Mesenteric fat pad (tissue), 1 donor: ENCODE measurements at places on chromosomes 5 and 9. TPM values are rescaled to one million over a fixed set of nuclear protein-coding genes. Genes with fewer than 3 reads are reported as not detected.

- DNase-seq = no peak
These were observed 138.2 kb downstream of the ADAMTS16 start for GRCh38 chr5:5278201-5278814.

UBE2QL1 gene
- total RNA-seq = 0.61 TPM

- DNase-seq = no peak
These were observed 142.3 kb upstream of the TLX3 start for GRCh38 chr5:171166766-171167165.

GRCh38 chr9:71690063-71690688 is 78.1 kb downstream of the CEMIP2 start:
- DNase-seq = no peak

KCNIP1 gene
- total RNA-seq = not detected

DNA sequence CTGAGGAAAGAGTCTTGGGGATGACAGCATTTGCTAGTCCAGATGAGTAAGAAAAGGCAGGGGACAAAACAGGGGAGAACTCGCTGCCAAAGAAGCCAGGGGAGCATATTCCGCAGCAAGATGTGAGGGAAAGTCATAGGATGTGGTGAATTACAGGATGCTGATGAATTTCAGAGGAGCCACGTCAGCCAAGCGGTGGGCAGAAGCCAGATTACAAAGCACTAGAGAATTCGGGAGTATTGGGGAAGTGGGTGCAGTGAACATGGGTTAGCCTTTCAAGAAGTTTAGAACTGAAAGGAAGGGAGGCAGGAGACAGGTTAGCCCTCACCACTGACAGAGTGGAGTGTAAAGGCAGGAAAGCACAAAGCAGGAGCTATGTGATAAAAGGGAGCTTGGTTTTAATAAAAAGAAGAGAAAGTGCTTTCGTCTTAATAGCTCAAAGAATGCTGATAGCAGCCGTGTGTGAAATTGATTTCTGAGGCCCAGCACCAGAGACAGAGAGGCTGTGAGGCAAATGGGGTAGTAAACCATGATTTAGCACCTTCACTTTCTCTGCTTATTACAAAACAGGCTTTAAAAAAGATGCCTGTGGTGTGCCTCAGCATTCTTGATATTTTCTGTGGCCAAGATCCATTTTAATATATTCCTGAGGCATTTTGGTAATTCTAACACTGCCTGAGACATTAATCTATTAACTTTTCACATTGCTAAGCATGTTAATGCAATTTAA is 16.9 kb downstream of the ADAMTSL1 start:
- no peak for DNase-seq

- DNase-seq = no peak
These were observed 484.8 kb downstream of the PSAT1 start for GRCh38 chr9:78781681-78782080.

DNA sequence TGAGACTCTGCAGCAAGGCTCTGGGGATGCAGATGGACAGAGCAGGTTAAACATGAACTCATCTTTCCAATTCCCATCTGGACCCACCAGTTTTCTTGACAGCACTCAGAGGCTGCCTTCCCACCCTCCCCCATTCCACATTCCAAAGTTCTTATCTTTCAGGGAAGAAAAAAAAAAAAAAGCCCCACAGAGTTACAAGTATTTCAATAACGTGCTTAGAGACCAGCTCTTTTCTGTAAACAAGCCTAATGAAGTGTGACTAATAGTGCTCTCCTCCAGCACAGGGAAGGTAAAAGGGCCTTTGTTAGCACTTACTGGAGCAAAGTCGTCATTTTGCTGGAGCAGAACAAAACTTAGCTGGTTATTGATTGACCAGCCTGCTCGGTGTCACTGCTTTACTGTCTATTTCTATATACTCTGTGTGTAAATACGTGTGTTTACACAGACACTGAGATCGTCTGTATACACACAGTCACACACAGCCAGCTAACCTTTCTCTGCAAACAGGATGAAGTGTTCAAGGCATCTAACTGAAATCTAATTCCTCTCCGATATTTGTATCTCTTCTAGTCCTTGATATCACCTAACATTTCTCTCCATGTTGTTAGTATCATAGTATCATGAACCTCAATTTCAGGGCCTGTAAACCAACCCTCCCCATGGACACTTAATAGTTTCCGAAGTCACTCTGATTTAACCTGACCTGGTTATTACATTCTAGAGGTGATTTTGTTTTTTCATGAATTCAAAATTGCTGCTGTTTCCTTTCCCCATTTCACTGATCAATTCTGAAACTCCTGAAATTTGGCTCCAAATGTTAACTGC is 84.9 kb downstream of the ZNF608 start:
- DNase-seq = no peak

BTNL8 gene
- 0.96 TPM for total RNA-seq

DNA sequence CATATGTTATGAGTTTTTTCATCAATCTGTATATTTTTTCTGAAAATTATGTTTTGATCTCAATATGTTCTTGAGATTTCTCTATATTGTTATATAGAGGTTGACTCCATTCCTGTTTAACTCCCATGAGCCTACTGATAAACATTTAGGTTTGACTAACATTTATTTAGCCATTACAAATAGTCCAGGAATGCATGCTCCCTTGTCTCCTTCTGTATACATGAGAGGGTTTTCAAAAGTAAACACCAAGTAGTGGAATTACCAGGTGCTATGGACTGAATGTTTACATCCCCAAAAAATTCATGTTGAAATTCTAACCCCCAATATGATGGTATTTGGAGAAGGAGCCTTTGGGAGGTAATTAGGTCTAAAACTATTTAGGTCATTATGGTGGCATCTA is 3.5 kb upstream of the OR5C1 start:
- no peak for DNase-seq

- DNase-seq = no peak
These were observed 38.4 kb downstream of the PTCH1 start for GRCh38 chr9:95478335-95478734.

DNA sequence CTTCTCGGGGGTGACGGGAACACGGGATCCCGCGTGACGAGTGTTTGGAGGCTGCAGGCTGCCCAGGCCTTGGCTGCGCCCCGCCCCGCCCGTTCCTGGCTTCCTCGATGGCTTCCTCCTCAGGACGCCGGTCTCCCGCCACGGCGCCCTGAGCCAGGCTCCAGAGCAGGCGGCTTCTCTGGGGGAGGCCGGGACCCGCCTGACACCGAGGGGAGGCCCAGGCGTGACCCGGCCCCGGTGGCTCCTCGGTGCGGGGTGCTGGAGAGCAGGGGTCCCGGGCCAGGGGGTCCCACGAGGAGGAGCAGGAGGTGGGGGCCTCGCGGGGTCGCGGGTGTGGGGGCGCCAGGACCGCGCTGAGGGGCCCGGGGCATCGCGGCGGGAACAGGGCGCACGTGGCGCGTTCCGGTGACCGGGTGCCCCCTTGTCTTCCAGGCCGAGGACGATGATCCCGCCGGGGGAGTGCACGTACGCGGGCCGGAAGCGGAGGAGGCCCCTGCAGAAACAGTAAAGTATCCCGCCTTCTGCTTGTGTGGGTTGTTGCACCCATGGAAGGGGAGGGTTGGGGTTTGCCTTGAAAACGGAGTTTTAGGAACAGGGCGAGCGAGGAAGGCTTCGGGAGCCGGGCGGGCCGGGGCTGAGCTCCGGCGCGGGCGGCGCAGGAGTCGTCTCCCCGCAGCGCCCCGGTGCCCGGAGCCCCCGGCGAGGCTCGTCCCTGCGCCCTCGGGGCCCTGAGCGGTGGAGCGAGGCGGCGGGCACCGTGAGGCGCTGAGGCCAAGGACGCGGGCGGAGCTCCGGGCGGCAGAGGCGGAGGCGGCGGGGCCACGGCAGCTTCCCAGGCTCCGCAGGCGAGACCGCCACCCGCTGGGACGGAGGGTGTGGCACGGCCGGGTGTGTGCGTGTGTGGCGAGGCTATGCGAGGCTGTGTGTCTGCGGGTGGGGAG is 22.2 kb downstream of the AHRR start:
- no peak for DNase-seq

DNA sequence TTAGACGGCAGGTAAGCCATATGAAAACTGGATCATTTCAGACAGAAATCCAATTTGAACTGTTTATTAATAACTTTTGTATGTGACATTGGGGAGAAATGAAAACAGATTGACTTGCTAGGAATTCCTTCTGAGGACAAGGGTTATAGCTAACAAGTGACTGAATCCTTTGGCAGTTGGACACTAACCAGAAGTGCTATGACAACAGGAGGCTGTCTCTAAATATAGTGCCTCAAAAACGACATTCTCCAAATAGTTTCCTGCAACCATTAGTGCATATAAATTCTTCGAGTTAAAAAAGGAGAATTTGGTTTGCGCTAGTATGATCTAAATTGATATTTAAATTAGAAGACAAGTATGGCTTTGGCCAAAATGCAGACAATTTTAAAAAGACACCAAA is 338.6 kb downstream of the PTPRD start:
- DNase-seq = no peak

GRCh38 chr9:90836411-90837080 is 34.9 kb downstream of the SYK start:
- DNase-seq = no peak

DNA sequence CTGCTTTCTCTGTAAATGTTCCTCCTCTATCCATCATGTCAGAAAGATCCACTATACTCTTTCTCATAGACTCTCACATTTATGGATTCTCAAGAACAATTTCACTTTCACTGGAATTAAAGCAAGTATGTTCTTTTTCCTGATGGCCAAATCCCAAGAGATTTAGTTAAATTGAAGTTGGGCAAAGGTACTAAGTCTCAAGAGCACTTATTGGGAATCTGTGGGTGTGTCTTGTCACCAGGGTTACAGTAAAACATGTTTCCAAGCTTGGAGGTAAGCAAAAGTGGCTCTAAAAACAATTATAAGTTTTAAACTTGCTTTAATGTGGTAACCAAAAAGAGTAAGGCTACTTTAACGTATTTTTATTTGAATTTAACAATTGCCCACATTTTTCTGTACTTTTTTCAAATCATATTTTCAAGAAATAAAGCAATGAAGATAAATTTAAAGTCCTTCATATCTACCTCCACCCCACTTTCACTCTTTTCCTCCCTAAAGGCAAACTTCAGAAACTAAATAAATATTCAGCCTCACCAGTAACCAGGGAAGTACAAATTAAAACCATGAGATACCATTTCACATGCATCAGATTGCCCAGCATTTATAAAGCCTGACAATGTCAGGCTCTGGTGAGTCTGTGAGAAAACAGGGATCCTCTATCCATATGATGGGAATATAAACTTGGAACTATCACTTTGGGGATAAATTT is 387.4 kb downstream of the CETN3 start:
- no peak for DNase-seq

GRCh38 chr5:156532921-156533320 is 206.0 kb downstream of the SGCD start:
- no peak for DNase-seq

DNA sequence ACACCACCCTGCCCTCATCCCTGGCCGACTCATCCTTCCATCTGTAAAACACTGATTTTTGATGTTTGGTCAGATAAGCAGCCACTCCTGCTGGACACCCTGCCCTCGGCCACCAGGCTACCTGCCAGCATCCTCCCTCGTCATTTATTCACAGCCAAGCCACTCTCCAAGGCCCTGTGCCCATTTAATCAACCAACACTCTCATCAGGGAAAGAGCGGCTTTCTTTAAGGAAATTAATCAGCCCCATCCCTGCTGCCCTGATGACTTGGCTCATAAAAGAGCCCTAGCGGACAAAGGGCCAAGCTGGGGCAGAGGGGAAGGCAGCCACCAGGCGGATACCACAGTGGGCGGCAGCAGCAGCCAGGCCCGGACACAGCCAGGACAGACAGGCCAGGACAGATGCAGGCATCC is 52.4 kb downstream of the GOLM1 start:
- DNase-seq = peak; percentile 69
